ENCODE measurements at places on chromosomes 2 and 18. TPM values are rescaled to one million over a fixed set of nuclear protein-coding genes. Genes with fewer than 3 reads are reported as not detected.

Gene PMAIP1
- polyA plus RNA-seq, result 0.75 TPM

Gene MRPS5
- 62.9 TPM for polyA plus RNA-seq

Gene UGT1A3
- not detected for polyA plus RNA-seq

Gene TNFRSF11A
- 0.70 TPM for polyA plus RNA-seq

Gene GATA6
- 54.0 TPM for polyA plus RNA-seq

Gene ADAM23
- 0.98 TPM for polyA plus RNA-seq

Gene WDFY1
- polyA plus RNA-seq, result 21.2 TPM

Gene IL1B
- polyA plus RNA-seq, result 2.7 TPM

Gene SP140
- polyA plus RNA-seq, result 2.0 TPM

Gene ANKRD53
- 2.2 TPM for polyA plus RNA-seq

GRCh38 chr2:19272941-19273470 is 85.4 kb downstream of the OSR1 start:
- no peak for DNase-seq
- no peak overlapping the region for H3K27ac ChIP-seq
- no peaks in the 10 kb centered on the region for H3K36me3 ChIP-seq

DNA sequence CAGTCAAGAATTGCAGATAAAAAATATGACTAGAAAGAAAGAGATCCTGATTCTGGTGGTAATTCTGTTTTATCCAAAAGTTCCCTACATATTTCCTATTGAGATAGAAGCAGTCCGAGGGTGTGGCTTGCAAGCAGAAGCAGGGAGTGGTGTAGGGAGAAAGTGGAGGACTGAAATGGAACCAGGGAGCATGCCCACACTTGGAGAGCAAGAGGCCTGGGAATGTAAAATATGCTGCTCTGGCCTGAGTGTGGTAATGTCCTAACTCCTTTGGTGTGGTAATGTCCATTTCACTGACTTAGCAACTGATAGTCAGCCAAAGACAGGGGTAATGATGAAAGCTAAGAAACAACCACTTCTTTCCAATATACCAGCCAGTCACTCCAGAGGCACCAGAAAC is 30.1 kb upstream of the FMNL2 start:
- H3K4me1 ChIP-seq, result no peaks in the 10 kb centered on the region
- H3K27ac ChIP-seq, result no peak overlapping the region
- no peak overlapping the region for H3K4me3 ChIP-seq
- DNase-seq, result no peak
- no peaks in the 10 kb centered on the region for H3K27me3 ChIP-seq

DNA sequence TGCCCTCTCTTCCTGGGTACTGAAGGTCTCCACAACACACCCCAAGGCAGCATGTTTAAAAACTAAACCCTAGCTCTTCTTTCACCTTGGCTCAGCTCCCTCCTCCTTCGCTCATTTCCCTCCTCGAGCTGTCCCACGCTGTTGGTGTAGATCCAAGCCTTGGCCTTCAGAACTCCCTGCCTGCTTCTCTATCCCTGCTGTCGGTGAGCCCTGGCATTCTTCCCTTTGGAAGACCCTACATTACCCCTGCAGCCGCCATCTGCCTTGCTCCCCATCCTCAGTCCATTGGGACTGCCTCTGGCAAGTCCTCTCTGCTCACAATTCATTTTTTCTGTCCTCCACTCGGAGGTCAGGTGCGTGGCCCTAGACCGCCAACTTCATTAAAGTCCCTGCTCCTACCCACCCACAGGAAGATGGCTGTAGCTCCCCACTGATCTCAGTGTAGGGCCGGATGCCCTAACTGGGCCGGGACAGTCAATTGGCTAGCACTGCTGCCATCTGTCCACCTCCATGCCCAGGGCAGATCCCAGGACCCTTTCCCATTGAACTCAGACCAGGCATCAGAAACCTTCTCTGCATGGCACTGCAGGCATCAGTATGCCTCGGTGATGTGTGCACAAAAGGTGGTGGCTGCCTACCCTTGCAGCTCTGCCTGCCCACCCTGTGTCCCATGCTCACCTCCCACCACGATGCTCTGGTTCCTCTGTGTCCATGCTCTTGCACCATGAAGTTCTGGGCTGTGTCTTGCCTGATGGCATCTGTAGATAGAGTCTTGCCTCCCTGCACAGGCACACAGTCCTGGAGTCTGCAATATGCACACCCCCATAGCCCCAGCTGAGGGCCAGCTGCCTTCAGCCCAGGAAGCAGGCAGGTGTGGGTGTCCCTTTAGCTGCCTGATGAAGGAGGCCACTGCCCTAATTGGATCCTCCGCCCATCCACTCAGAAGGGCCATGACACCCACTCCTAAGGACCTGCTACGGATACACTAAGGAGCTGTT is 5.7 kb downstream of the AMER3 start:
- no peaks in the 10 kb centered on the region for H3K36me3 ChIP-seq
- no peaks in the 10 kb centered on the region for H3K27me3 ChIP-seq
- H3K27ac ChIP-seq, result no peak overlapping the region
- no peak for DNase-seq

DNA sequence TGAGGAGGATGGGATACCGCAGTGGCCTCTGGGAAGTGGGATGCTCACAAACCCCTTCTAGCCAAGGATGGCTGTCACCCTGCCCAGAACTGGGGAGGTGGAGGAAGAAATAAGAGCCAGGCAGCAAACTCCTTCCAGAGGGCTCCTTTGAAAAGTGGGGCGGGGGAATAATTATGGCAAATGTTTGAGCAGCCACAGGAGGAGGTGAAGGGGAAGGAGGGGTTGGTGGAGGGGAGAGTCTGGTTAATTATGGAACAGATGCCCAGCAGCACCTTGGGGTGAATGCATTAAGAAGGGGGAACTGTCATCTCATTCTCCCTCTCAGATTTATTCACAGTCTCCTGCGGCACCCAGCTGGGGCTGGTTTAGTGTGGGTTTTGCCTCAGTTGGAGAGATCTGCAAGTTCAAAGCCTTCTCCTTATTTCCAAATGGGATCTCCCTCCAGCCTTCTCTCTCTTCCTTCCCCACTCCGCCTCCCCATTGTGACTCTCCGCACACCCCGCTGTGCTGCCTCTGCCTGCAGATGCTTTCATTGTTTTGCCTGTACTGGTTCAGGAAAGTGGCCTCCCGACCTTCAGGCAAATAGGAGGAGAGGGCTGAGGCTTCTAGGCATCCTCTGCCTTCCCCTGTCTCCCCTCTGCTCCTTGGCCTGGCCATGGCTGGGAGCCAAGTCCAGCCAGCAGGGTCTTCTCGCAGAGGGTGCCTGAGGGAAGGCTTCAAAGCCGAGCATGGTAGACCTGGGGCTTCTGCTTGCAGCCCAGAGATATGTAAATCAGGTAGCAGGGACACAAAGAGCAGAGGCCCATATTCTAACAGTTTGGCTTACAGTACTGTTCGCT is 457.2 kb upstream of the MEX3C start:
- H3K27ac ChIP-seq, result no peak overlapping the region
- no peak overlapping the region for H3K4me3 ChIP-seq
- H3K27me3 ChIP-seq, result no peaks in the 10 kb centered on the region
- no peaks in the 10 kb centered on the region for H3K36me3 ChIP-seq
- no peaks in the 10 kb centered on the region for H3K4me1 ChIP-seq

DNA sequence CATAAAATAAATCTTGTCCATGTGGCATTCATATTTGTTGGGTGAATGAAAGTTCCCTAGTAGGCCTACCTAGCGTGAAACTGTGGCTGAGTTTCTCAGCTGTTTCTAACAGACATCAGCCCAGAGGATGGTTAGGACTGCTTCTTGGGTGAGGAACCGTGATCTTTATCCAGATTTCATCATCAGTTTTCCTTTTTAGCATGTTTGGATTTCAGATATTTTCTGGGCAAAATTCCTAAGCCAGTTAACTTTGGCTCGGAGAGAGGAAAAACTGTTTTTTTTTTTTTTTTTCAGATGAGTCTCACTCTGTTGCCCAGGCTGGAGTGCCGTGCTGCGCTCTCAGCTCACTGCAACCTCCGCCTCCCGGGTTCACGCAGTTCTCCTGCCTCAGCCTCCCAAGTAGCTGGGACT is 53.5 kb downstream of the DGKD start:
- no peak overlapping the region for H3K4me3 ChIP-seq
- no peak overlapping the region for H3K27ac ChIP-seq
- DNase-seq, result no peak
- H3K27me3 ChIP-seq, result no peaks in the 10 kb centered on the region
- H3K36me3 ChIP-seq, result no peaks in the 10 kb centered on the region
- H3K4me1 ChIP-seq, result peaks cover 3% of the 10 kb centered on the region

DNA sequence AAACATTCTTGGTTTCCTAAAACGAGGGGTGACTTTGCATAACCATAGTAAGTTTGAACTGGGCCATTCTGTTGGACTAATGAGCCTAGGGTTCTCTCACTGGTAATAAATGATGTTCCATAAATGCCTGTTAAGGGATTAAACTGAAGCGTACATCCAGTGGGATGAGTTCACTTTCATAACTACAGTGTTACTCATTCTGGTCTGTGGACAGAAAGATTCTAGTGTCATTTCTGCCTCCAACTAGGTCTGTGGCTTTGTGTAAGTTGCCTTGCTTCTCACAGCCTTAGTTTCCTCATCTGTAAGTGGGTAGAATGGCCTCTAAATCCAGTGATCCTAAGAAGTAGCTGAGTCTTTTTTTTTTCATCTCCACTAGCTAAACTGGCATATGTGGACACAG is 1860.6 kb upstream of the PIK3C3 start:
- no peaks in the 10 kb centered on the region for H3K27me3 ChIP-seq
- no peak overlapping the region for H3K4me3 ChIP-seq
- H3K4me1 ChIP-seq, result no peaks in the 10 kb centered on the region
- H3K27ac ChIP-seq, result no peak overlapping the region
- H3K36me3 ChIP-seq, result no peaks in the 10 kb centered on the region
- DNase-seq, result no peak

GRCh38 chr18:35968278-35968880 is 4.1 kb upstream of the RMP24 start:
- no peak overlapping the region for H3K27ac ChIP-seq
- no peaks in the 10 kb centered on the region for H3K4me1 ChIP-seq
- no peaks in the 10 kb centered on the region for H3K36me3 ChIP-seq

GRCh38 chr2:21501376-21502027 is 377.7 kb downstream of the TDRD15 start:
- no peaks in the 10 kb centered on the region for H3K27me3 ChIP-seq
- H3K27ac ChIP-seq, result no peak overlapping the region
- H3K36me3 ChIP-seq, result no peaks in the 10 kb centered on the region
- no peak overlapping the region for H3K4me3 ChIP-seq

Measured in ovary (tissue), 10 donors.